Stimulated activated CD8-positive, alpha-beta memory T cell treated with anti-CD3 and anti-CD28 coated beads, Interleukin-2, amount 100 ng/mL, for 48 hours (primary cell): ENCODE measurements at places on chromosomes 6 and 20.

DNA sequence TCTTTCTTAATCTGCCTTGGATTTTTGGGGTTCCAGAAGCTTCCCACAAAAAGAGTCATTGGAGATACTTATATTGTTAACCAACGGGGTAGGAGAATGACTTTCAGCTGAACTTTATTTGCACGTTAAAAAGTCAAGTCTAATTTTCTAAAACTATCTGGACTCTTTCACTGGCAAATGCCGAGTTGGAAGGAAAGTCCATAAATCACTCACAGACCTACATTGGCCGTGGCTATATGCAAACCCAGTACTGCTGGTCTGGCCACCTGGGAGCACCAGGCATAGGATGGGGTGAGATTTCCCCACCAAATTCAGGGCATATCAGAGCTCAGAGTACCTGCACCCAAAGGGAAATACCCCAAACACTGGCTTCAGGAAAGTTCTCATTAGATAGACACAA lies 71.3 kb upstream of the SALL4 start:
- no peak for DNase-seq

- no peak for DNase-seq
Measured at GRCh38 chr6:27176523-27177484, 70.7 kb upstream of the PRSS16 start.

DNA sequence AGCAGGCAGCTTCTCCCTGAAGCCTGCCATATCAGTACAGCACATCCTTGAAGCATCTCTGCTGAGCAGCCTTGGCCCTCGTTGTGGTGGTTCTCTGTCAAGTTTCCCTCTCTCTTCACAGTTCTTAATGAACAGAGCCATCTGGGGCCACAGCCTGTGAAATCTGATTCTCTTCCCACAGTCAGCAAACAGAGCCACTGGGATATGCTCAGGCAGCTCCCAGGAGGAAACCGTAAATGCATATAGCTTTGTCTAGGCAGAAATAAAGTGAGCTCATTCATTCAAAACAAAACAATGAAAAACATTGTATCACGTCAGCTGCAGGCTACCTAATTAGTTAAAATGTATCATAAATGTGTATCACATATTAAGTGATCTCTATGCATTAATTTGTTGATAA lies 80.3 kb downstream of the TBC1D7 start:
- no peak for DNase-seq

- no peak for DNase-seq
Measured at GRCh38 chr20:60117065-60117464, 158.8 kb downstream of the CDH26 start.

- DNase-seq = no peak
Measured at GRCh38 chr6:11139051-11139960, 27.8 kb upstream of the ERVFRD-1 start.
